Fibroblast of pulmonary artery (primary cell): ENCODE measurements at places on chromosomes 11 and 22.

GRCh38 chr11:133889893-133890292 lies 44.6 kb upstream of the SPATA19 start:
- no peak for DNase-seq

DNA sequence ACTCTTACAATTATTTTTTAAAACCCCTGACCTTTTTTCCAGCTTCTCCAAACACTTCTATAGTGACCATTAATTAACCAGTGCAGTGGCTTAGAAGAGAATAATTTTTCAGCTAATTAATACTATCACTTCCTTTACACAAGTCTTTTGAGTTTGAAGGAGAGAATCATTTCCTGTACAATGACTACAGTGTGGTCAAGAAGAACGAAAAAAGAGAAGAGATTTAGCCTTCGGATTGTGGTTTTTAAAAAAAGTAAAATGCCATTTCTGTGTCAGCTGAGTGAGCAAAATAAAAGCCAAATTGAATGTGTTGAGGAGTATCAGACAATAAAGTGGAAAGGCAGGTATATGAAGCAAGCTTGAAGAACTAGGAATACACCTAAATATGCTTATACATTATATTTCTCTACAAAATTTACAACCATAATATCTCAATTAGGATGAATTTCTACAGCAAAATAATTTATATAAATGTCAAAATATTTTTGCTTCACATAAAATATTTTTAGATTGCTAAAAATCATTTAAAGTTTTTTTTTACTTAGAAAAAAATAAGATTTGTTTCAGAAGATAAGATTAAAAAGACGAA lies 1155.2 kb upstream of the CNTN5 start:
- no peak for DNase-seq

DNA sequence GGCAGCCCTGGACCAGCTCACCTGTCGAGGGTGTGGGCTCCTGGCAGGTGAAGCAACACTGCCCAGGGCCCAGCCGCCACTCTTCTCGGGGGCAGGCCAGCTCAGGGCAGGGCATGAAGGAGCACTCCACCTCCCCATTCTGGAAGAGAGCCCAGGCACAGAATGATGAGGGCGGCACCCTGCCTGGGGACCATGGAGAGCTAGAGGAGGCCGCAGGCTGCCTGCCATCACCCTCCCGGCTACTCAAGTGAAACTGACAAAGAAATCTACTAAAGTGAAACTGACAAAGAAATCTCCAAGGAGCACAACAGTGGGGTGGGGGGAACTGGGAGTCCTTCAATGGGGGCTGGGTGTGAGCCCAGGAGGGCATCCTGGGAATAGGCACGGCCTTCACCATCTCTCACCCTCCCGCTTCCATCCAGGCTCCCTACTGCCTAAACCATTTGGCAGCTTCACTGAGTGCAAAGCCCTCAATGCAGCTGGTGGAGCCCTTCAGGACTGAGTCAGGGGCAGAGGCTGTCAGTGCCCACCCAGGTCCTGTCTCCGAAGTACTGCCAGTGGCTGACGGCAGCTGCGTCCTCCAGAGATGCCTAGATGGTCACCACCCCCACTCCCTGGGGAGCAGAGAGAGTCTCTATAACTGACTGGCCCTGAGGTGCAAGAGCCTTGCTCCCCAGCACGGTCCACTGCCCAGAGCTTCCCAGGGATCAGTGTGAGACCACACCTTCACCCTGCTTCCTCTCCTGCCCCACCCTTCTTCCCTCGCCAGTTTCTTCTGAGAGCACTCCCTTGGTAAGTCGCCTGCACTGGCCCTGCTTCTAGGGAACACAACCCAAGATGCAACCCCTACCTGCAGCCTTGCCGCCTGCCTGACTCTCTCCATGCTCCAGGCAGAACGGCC lies 21.7 kb downstream of the VWCE start:
- DNase-seq, result no peak

DNA sequence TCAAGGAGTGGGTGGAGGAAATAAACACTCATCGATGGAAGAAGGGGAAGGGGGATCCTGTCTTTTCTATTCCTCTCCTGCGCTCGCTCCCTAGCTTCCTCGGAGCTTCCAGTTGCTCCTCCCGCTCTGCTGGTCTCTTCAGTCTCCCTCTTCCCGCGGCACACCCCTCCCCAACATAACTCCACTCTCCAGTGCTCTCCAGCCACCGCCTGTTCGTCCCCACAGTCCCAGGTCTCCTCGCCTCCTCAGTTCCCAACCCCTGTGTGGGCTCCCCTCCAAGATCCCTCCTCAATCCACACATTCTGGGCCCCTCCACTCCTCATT lies 438 bp downstream of the ZW10 start:
- DNase-seq, result peak; percentile 29

GRCh38 chr22:22048981-22049531 lies 66.5 kb upstream of the TOP3B start:
- no peak for DNase-seq

DNA sequence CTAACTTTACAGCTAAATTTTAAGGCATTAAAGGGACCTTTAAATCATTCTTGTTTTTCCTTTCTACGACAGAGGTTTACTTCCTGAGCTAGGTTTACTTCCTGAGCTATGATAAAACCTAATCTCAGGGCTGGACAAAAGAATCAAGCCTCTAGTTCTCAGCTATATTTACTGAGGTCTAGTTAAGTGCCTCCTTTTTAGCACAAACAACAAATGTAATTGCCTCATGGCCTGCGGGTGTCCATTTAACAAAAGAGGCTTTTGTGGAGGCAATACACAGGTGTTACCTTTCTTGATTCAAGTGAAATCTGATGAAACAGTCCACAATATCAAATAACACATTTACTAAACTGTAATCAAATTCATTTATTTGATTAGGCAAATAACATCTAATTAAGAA lies 67.3 kb downstream of the IMMP1L start:
- DNase-seq, result no peak

- DNase-seq, result no peak
Observed at GRCh38 chr22:50439871-50440331, 34.9 kb downstream of the SBF1 start.

DNA sequence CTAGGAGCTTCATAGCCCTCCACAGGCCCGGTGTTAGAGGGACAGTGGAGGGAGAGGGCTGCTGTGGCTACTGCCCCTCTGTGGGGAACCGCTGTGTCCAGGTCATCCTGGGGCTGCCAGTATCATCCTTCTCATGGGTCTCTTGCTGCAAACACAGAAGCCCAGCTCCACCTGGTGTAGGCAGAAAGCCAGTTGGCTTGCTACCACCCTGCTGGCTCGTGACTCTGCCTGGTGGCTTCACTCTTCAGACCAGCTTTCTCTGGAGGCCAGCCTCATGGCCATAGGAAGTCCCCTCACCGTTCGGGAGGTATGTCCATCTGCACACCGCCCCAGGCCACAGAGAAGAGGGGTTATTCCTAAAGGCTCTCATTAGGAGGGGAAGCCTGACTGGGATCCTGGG lies 19.4 kb upstream of the SUSD2 start:
- DNase-seq, result no peak

DNA sequence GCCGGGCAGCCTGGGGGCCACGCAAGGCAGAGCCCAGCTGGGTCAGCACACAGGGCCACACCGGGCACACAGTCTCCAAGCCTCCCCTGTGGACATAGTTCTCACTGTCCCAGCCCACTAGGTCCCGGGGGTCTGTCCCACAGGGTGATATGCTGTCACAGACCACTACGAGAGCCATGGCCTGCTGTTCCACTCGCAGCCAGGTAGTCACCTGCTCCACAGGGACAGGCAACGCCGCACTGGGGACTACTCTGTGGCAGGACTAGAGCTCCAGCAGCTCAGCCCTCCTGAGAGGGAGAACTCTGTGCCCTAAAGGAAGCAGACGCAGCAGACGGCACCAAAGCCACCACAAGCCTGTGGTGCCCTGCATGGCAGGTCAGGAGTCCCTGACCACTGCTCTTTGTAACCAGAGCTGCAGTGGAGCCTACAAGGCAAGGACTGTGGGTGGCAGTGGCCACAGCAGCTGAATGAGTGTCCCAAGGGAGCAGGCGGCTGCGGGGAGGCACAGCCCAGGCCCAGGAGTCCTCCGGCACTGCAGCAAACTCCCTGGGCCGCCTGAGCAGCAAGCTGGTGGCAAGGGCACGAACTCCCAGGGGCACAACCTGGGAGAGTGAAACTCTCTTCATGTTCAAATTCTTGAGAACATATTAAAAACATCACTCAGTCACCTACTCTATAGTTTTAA lies 171.2 kb upstream of the GRK3 start:
- DNase-seq, result no peak

- DNase-seq, result peak; percentile 21
Observed at GRCh38 chr11:2837096-2837601, 48.4 kb downstream of the CDKN1C start.

DNA sequence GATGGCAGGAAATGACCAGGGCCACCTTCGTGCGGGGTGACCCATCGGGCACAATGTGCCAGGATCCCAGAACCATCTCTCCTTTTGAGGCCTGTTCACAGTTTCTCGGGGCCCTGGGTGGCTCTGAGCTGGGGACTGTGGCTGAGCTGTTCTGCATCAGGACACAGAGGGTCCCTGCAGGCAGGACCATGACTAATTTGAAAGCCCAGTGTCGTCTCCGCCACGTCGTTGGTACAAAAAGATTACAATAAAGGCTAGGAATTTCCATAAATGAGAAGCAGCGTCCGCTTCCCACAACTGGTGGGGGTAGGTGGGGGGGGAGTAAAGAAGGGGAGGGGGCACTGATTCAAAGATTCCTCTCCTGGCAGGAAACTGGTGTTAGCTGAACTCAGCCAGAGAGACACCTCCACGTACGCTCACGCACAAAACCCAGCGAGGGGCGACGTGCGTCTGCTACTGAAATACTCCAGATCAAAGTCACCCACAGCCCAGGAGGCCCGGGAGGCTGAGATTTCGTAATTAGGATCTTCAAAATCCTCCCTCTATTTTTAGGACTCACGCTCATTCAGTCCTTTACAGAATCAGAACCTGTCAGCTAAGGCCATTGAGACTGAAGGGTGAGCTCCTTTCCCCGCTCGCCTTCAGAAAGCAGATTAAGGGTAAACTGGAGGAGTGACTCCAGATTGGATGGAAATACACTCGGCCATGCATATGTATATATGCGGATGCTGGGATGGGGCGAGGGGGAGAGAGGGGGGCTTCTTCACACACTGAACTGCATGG lies 11.0 kb downstream of the MN1 start:
- DNase-seq, result peak; percentile 31

DNA sequence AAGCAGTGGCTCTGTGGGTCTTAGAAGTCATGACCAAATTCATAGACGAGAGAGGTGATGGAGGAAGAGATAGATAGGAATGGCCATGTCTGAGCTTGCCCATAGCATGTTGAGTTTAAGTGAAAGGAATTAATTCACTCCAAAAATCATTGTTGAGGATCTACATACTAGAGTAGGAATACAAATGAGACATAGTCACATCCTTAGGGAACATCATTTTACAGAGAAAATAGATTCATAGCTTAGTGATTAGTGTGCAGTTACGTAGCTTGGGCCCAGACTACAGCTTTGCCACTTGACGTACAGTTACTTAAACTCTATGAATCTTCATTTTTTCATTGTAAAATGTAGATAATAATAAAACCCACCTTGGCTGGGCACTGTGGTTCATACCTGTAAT lies 21.4 kb upstream of the BMAL1 start:
- DNase-seq, result no peak

GRCh38 chr11:128235958-128236357 lies 351.4 kb downstream of the ETS1 start:
- peak; percentile 53 for DNase-seq

GRCh38 chr11:14422052-14422813 lies 63.2 kb upstream of the RRAS2 start:
- DNase-seq, result peak; percentile 99

GRCh38 chr11:93054881-93055280 lies 85.4 kb downstream of the MTNR1B start:
- DNase-seq, result peak; percentile 89

GRCh38 chr22:49157529-49158339 lies 669.9 kb downstream of the BRD1 start:
- DNase-seq, result no peak

DNA sequence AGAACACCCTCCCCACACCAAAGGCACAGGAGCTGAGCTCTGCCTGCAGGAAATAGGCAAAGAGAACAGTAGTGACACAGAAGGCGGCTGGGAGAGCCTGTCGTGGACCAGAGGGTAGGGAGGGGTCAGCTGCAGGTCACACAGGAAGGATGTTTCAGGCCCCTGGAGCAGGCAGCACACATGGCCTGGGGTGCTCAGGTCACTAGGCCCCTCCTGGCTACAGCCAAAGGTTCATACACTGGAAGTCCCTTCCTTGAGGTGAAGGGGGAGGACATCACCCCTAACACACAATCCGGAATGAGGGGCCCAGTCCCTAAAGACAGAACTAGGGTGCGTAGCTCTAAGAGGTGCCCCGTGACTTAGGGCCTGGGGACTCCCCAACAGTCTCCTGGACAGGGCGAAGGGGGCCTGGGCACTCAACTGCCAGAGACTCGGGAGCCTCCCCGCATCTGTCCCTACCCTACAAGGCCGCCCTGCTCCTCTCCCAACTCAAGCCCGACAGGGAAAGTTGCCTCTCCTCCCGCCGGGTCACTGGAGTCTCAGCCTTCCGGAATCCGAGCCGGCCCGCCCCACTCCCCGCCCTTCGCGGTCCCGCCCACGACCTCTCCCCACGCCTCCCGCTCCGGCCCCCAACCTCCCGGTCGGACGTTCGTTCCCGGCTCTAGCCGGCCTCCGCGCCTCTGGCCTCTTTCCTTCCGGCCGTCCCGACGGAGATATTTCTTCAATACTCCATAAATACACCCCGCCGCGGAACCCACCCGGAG lies at the start of gene CYB5R2:
Gene CYB5R2, minus strand, starts transcription at position 541 of the 764 bp plus-strand sequence. CDS start 675 bp downstream, outside the sequence.
- DNase-seq, result peak; percentile 58

GRCh38 chr11:36453678-36454077 lies 56.4 kb downstream of the TRAF6 start:
- DNase-seq, result no peak

DNA sequence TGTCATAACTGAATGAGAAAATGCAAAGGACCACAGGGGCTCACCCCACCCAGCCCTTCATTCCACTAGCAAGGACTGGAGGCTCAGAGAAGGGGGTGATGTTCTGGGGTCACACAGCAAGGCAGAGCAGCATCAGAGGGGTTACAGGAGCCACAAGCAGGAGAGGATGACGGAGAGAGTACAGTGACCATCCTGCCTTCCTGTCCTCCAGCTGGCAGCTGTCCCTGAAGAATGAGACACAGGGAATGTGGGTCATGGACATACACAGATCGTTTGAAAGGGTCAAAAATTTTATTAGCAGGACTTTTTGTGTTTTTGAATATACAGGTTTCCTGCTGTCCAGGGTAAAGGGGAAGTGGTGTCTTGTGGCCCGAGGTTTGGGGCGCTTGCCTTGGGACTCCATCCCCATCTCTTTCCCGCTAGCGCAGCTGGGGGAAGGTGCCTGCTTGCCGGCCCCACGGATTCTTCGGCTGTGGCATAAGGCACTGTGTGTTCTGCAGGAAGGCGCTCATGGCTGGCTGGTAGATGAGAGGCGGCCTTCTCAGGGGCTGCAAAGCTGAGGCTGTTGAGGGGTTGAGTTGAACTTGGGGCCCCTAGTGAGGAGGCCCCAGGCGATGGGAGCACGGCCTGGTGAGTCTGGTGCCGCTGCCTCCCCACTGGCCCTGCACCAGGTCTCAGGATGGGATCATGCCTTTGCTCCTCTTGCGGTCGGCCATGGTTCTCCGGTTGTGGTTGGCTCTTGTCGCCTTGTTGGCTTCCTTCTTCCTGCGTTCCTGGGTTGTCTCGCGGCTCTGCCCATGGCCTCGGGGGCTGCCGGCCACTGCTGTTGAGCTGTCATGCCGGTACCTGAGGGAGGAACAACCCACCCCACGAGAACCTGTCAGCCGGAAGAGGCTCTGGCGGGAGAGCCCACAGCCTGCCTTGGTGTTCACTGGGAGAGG lies 21.4 kb downstream of the UQCR10 start:
- DNase-seq, result no peak
